Stimulated activated CD8-positive, alpha-beta memory T cell treated with anti-CD3 and anti-CD28 coated beads, Interleukin-12 subunit alpha, Interleukin-12 subunit beta, amount 100 ng/mL, for 4 hours (primary cell): ENCODE measurements at places on chromosomes 11 and 22.

- no peak for DNase-seq
Measured at GRCh38 chr11:17406818-17407149, 18.3 kb upstream of the KCNJ11 start.

DNA sequence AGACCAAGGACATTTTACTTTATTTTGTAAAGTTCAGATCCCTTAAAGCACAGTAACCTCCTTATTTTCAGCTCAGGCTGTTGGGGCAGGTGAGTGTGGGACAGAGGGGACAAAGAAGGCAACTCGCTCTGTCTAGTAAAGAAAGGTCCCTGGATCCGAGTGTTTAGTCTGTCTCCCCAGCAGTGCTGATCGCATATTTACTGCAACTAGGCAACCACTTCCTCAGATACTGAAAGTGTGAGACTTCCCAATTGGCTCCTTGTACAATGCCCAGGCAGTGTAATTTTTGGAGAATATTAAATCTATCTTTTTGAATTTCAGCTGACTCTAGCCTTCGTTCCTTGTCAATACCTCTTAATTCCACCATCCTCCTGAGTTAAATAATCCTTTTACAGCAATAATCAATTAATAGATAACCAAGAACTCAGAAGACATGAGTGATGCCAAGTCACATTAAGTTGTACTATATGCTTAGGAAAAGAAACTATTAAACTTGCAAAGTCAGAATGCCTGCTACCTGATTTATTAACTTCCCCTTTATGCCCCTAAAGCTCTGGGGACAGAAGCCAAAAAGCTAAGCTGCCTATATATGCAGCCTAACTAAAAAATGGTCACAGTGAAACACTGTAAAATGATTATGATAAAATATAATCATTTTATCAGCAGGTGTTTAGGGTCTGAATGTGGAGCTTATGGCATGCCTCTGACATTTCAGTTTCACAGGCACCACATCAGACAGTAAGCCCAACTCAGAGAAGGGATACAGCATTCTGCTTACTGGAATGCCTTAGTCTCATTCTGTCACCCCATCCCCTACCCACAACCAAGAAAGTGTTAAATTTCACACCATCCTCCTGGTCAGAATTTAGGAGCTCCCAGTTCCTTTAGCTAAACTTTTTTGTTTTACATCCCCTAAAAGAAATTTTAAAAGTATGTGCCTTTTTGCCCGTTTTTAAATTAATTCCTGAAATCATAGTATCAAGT lies 138.7 kb downstream of the TRIM44 start:
- DNase-seq, result no peak

GRCh38 chr11:29261831-29262230 lies 755.0 kb downstream of the KCNA4 start:
- no peak for DNase-seq

DNA sequence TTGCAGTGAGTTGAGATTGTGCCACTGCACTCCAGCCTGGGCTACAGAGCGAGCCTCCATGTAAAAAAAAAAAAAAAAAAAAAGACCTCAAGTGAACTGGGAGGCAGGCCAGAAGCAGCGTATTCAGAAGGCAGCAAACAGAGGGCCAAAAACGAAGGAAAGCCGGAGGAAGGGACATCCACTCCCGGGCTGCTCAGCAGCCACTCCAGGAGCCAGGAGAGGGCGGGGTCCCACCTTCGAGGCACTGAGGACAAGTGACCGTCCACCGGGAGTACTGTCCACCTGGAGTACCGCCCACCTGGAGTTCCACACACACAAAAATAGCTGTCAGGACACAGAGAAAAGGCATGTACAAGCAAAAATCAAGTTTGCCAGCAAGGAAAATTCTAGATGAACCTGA lies 5.5 kb downstream of the TOLLIP start:
- DNase-seq, result no peak

- no peak for DNase-seq
Measured at GRCh38 chr11:7020183-7020917, at the start of the genes NLRP14 and ZNF214. TSS of gene NLRP14 (plus strand) at chr11:7020479. CDS start at chr11:7038587, 18,108 bp downstream. TSS of gene ZNF214 (minus strand) at chr11:7020346. CDS start at chr11:7002835, 17,511 bp downstream.

DNA sequence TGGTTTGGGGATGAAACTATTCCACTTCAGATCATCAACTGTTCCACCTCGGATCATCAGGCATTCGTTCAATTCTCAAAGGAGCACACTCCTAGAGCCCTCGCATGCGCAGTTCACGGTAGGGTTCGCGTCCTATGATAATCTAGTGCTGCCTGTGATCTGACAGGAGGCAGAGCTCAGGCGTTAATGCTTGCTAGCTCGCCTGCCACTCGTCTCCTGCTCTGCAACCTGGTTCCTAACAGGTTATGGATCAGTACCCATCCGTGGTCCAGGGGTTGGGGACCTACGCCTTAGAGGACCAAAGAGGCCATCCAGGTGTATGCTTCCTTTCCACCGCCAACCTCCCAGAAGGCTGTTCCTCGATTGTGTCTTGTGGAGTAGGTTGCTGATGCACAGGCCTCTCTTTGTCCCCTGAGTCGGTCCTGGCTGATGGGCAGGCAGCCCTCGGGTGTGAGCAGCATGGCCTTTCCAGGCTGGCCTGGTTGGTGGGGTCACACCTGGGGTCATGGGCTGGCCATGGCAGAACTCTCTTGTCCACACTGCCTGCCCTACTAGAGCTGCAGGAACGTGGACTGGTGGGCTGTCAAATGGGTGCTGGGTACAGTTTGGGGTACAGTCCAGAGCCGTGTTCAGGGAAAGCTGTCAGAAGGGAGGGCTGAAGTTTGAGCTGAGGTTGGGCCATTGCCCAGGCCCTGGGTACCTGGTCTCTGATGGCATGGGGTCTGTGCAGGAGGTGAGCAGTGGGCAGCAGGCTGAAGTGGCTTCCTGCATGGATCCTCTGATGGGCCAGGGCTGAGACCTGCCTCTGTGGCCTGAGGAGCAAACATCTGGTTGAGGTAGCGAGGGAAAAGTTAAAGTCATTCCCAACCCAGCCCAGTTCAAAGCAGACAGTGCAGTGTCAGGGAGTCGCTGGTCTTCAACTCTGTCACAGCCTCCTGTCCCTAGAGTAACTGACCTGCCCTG lies 11.1 kb downstream of the PRDM11 start:
- DNase-seq, result no peak

- DNase-seq, result no peak
Measured at GRCh38 chr11:76683161-76684095, 12.9 kb upstream of the LRRC32 start.

- no peak for DNase-seq
Measured at GRCh38 chr11:78138694-78139421, 568 bp downstream of the ALG8 start.

DNA sequence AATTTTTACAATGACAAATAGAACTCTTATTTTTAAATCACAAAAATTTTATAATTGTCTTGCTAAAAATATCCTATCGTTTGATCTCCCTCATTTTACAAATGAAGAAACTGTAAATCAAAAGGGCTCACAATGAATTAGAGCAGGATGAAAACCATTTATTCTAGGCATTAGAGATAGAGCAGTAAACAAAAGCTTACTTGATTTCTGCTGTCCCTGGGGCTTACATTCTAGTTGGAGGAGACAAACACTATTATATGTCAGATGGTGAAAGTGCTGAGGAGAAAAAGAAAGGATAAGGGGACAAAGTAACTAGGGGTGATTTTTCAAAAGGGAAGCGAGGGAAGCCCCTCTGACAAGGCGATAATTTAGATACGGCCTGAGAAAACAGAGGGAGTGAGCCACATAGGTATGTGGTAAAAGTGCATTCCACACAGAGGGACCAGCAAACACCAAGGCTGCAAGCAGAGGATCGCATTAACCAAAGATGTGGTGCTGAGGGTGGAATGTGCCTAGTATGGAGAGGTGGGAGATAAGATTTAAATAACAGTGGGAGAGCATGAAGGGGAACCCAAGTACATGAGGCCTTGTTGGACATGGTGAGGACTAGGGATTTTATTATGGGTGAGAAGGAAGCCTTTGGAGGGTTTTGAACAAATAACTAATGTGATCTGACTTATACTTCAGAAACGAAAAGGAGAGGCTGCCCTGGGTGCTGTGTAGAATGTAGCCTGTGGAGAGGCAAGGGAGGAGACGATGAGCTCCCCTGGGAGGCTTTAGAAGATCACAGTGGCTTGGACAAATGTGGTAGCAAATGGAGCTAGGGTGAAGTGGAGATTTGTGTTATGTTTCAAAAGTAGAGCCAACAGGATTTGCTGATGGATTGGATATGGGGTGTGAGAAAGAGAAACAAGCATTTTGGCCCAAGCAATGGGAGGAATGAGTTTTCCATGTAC lies 62.1 kb downstream of the PDHX start:
- no peak for DNase-seq

GRCh38 chr11:10551290-10551592 lies 10.3 kb upstream of the RNF141 start:
- no peak for DNase-seq

- no peak for DNase-seq
Measured at GRCh38 chr11:106763501-106763900, 254.8 kb downstream of the GUCY1A2 start.

GRCh38 chr11:60703374-60703773 lies 4.0 kb downstream of the MS4A8 start:
- no peak for DNase-seq

DNA sequence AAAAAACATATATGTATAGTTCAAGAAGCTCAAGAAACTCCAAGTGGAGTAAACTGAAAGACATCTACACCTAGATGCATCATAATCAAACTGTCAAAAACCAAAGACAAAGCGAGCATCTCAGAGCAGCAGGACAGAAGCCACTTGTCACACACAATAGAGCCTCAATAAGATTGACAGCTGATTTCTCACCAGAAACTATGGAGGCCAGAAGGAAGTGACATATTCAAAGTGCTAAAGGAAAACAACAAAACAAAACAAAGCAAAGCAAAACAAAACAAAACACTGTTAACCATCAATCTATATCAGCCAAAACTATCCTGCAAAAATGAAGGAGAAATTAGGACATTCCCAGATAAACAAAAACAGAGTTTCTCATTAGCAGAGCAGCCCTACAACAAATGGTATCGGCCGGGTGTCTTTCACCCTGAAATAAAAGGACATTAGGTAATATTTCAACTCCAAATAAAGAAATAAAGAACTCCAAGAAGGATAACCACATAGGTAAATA lies 65.8 kb upstream of the SEPTIN5 start:
- DNase-seq, result no peak

- DNase-seq, result no peak
Measured at GRCh38 chr11:13434247-13435205, 28.5 kb downstream of the BTBD10 start.

DNA sequence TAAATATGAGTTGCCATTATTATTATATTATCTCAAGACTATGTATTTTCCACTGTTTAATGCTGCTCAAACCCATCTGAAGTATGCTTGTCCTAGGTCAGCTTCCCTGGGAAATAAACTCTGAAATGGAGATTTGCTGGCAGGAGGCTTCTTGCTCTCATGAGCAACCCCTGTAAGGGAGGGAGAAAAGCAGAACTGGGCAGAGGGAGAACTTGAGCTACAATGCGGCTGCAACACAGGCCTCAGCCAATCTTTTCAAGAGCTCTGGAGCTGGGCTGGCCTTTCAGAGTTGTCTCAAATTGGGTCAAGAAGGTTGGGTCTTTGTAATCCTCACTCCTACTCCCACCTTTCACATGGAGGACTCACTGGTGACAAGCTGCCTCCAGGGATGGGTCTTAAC lies 412.6 kb downstream of the TENM4 start:
- DNase-seq, result no peak

DNA sequence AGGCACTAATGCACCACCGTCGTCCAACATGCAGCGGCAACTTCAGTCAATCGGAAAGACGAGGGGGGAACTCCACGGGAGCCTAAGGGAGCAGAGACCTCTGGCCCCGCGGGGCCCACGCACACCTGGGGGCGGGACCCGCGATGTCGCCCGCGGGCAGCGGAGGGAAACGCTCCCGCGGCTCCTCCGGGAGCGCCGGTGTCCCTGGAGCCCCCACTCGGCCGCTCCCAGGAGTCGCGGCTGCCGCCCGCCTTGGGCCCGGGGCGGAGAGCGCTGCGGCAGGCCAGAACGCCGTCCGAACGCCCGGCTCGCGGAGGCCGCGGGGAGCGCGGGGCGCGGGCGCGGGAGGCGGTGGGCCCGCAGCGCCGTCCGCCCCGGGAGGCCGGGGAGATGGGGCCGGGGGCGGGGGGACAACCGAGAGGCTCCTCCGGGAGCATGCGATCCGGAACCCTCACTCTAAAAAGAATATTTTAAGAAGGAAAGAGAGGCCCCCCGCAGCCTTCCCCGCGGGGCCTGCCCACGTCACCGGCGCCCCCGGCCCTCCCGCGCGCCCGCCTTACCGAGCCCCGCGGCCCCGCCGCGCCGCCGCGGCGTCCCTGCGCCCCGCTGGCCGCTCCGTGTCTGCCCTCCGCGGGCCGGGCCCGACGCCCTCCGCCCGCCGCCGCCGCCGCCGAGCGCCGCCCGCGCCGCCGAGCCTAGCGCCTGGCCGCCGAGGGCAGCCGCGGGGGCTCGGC lies 86.6 kb upstream of the ARHGAP32 start:
- DNase-seq, result peak; percentile 2

GRCh38 chr11:87466223-87466622 lies 428.5 kb downstream of the TMEM135 start:
- DNase-seq, result no peak

DNA sequence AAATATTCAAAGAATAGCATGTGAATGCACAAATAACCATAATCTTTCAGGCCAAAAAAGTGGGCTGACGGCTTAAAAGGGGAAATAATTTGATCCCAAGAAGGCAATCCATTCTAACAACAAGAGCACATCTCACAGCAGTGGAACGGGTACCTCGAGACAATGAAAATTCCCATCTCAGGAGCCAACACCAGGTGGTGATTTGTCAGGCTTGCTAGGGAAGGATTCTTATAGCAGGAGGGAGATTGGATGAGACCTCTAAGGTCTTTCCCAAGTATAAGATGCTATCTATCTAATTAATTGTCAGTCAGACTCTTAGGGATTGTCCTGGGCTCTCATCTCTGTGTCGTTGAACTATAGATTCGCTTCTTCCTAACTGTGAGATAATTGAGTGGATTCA lies 284.0 kb downstream of the ETS1 start:
- DNase-seq, result no peak

GRCh38 chr22:37806409-37807333 lies 1.1 kb upstream of the GCAT start:
- DNase-seq, result no peak

- DNase-seq, result no peak
Measured at GRCh38 chr11:96293598-96294021, 49.4 kb downstream of the MAML2 start.

GRCh38 chr22:36550701-36551495 lies 21.9 kb upstream of the EIF3D start:
- DNase-seq, result no peak

DNA sequence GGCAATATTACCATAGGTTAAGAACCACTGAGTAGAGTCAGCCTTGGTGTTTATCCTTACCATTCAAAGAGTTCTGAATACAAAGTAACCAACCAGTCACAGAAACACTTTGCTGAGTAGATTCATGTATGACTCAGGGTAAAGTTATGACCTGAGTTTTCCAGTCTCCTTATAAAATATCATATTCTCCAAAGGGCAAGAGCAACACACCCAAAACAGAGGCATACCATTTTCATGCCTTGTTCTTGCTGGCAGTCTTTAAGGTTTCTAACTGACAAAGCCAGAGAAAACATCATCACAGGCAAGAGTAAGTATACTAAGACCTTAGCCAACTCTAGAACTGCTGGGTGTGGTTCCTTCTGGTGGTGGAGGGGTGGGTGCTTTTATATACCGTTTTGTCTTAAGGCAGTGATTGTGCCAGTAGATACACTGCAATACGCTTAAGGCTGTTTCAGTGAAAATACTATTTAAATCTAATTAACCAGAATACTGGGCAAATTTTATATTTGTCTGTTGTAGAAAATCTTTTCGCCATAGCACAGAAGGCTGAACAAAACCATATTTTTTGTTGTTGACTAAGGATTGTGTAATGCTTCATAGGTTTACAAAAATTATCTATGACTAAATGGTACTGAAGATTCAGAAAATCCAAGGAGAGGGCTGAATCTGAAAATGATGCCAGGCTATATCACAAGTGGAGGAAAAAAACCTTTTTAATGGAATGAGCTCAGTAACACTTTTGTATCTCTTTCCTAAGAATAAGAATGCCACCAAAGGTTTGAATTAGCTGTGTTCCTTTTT lies 3.0 kb downstream of the ATL3 start:
- DNase-seq, result no peak
